Upper lobe of left lung (tissue), 6 donors: ENCODE measurements at places on chromosomes 6 and 20. TPM values are rescaled to one million over a fixed set of nuclear protein-coding genes. Genes with fewer than 3 reads are reported as not detected.

- DNase-seq = no peak
- H3K27ac ChIP-seq = no peak overlapping the region
- H3K36me3 ChIP-seq = no peaks in the 10 kb centered on the region
- H3K4me3 ChIP-seq = no peak overlapping the region
- no peaks in the 10 kb centered on the region for H3K4me1 ChIP-seq
- H3K27me3 ChIP-seq = no peaks in the 10 kb centered on the region
Observed at GRCh38 chr6:83827050-83827449, 26.1 kb upstream of the RIPPLY2 start.

DNA sequence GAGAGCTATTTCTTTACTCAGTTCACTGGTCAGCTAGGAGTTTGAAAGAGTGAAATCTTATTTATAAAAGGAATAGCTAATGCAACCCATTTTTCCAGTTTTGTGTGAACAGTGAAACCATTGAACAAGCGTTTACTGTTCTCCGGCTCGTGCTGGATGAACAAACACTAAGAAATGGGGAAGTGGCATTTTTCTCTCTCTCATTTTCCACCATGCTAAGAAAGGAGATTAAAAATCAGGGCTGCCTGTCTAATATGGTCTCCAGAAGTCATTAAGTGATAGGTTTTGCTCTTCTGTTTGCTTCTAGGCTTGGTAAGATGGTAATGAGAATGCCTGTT lies 774 bp upstream of the SFT2D1 start:
- peaks cover 36% of the 10 kb centered on the region for H3K4me1 ChIP-seq
- H3K36me3 ChIP-seq = no peaks in the 10 kb centered on the region
- DNase-seq = no peak
- H3K4me3 ChIP-seq = peak overlapping the region; percentile 97

DNA sequence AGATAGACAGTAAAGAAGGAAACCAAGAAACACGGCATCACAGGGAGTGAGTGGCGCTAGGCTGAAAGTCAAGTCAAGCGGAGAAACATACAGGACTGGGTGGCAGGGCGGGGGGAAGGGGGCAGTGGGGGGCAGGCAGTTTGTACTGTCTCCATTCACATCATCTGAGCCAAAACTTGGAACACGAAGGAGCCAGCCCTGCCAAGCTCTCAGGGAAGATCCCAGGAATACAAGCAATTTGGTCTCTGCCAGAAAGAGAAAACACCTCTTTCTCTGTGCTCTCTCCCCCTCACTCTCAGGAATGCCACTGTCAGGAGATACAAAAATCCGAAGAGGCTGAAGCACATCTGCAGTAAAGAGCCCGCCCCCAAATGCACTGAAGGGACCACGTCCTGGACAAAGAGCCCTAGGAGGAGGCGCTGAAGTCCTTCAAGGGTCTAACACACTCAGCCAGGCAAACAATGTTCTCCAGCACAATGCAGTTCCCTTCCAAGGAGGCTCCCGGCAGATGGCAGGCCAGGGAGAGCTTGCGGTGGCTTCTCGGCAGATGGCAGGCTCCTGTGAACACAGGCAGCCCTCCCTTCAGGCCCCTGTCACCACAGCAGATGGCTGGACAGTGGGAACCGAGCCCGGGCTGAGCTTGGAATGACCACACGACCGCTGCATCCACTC lies 90.0 kb downstream of the ATP9A start:
- no peaks in the 10 kb centered on the region for H3K27me3 ChIP-seq
- no peak overlapping the region for H3K4me3 ChIP-seq
- no peaks in the 10 kb centered on the region for H3K36me3 ChIP-seq
- H3K27ac ChIP-seq = no peak overlapping the region
- H3K4me1 ChIP-seq = no peaks in the 10 kb centered on the region

DNA sequence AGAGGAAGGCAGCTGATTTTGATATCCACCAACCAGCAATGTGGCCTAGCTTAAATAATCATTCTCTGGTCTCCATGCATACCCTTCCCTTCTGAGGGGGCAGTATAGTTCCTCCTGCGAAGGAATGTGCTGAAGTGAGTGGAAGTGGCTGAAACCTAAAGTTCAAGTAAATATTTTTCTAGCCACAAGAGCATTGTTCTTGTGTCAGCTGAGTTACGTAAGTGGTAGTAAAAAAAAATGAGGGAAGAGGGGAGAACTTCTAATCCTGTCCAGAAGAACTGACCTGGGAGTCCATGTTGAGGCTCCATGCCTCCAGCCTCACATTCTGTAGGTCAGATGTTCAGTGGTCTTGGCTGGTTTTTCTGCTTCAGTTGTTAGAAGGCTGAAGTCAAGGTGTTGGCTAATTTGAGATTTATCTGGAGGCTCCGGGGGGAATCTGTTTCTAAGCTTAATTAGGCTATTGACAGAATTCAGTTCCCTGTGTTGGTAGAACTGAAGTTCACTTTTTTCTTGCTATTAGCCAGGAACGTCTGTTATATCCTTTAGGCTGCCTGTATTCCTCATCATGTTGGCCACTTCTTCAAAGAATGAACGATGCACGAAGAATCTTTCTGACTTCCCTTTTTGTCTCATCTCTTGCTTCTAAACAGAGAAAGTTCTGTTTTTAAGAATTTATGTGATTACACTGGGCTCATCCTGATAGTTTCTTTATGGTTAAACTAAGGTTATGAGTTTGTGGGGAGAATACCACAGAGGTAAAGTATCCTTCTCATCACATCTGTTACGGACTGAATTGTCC lies 207.1 kb upstream of the PRSS16 start:
- H3K36me3 ChIP-seq = no peaks in the 10 kb centered on the region
- no peak overlapping the region for H3K4me3 ChIP-seq
- H3K27me3 ChIP-seq = no peaks in the 10 kb centered on the region
- no peak for DNase-seq
- no peaks in the 10 kb centered on the region for H3K4me1 ChIP-seq

DNA sequence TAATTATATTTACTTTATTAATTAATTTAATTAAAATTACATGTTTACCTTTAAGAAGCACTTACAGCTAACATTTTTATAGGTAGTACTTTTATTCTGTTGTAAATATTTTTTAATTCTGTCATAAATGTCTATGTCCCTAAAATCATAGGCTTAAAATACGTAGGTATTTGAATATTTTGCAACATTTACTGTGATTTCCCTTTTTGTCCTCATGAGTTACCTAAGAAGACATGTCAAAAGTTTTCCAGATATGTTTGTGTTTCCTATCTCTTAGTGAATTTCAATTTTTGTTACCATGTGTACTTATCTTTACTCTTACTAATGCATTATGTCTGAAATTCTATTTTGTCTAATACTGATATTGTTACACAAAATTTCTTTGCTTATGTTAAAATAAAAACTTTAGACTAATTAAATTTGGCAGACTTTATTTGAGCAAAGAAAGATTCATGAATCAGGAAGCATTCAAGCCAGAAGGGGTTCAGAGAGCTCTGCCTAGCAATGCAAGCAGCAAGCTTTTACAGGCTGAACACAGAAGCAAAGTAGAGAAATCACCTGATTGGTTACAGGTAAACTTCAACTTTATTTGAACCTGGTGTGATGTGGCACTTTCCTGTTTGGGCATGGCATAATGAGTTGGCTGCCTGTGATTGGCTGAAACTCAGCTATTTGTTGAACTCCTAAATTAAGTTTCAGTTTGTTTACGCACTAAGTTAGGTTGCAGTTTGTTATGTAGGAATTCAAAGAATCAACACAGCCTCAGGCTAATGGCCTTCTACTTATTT lies 123.2 kb upstream of the TMEM170B start:
- peaks cover 51% of the 10 kb centered on the region for H3K4me1 ChIP-seq
- no peak overlapping the region for H3K4me3 ChIP-seq
- H3K27me3 ChIP-seq = no peaks in the 10 kb centered on the region
- no peaks in the 10 kb centered on the region for H3K36me3 ChIP-seq
- H3K27ac ChIP-seq = no peak overlapping the region
- DNase-seq = peak; percentile 58

DNA sequence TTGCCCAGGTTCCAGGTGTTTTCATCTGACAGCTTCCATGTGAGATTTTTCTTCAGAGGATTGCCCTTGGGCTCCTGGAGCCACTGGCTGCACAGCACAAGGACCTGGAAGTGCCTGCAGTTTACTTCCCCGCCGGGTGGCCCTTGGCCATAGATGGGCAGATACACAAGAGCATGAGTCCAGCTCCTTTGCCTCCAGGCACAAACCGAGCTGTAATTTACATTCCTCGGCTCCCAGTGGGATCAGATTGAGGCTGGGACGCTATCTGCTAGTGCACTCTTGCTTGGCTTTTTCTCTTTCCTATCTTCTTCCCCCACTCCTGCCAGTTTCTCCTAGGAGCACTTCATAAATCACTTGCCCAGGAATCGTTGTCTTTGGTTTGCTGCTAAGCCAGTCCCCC lies 85.4 kb upstream of the RALY start:
- H3K27ac ChIP-seq = no peak overlapping the region
- H3K4me3 ChIP-seq = no peak overlapping the region
- peaks cover 5% of the 10 kb centered on the region for H3K4me1 ChIP-seq
- H3K36me3 ChIP-seq = no peaks in the 10 kb centered on the region
- H3K27me3 ChIP-seq = no peaks in the 10 kb centered on the region

- no peaks in the 10 kb centered on the region for H3K27me3 ChIP-seq
- no peak overlapping the region for H3K27ac ChIP-seq
- H3K36me3 ChIP-seq = no peaks in the 10 kb centered on the region
- peaks cover 9% of the 10 kb centered on the region for H3K4me1 ChIP-seq
- DNase-seq = no peak
- H3K4me3 ChIP-seq = no peak overlapping the region
Observed at GRCh38 chr6:16344756-16345155, 106.4 kb downstream of the GMPR start.

GRCh38 chr6:56842686-56843475 lies 112.0 kb upstream of the BEND6 start:
- peak overlapping the region; percentile 70 for H3K27ac ChIP-seq
- peaks cover 14% of the 10 kb centered on the region for H3K4me1 ChIP-seq
- peaks cover 12% of the 10 kb centered on the region for H3K27me3 ChIP-seq
- H3K36me3 ChIP-seq = no peaks in the 10 kb centered on the region
- DNase-seq = no peak
- H3K4me3 ChIP-seq = peak overlapping the region; percentile 55

GRCh38 chr6:6678811-6679210 lies 90.3 kb downstream of the LY86 start:
- DNase-seq = no peak
- no peaks in the 10 kb centered on the region for H3K27me3 ChIP-seq
- no peak overlapping the region for H3K4me3 ChIP-seq
- H3K36me3 ChIP-seq = no peaks in the 10 kb centered on the region

- H3K4me1 ChIP-seq = no peaks in the 10 kb centered on the region
- H3K27ac ChIP-seq = no peak overlapping the region
- H3K36me3 ChIP-seq = no peaks in the 10 kb centered on the region
- H3K27me3 ChIP-seq = no peaks in the 10 kb centered on the region
Observed at GRCh38 chr6:21309807-21310221, 283.7 kb upstream of the SOX4 start.

DNA sequence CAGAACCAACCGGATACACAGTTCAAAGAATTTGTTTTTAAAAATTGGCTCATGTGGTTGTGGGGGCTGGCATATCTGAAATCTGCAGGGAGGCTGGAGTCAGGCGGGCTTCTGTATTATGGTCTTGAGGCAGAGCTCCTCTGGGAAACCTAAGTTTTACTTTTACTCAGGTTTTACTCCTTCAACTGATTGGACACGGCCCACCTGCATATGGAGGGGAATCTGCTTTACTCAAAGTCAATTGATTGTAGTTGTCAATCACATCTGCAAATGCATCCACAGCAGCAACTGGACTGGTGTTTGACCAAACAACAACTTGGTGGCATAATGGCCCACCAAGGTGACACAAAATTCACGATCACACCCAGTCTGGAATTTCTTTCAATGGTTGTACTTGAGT lies 103.4 kb downstream of the ERMARD start:
- H3K36me3 ChIP-seq = no peaks in the 10 kb centered on the region
- no peak for DNase-seq
- H3K27ac ChIP-seq = no peak overlapping the region
- no peak overlapping the region for H3K4me3 ChIP-seq
- H3K27me3 ChIP-seq = no peaks in the 10 kb centered on the region
- H3K4me1 ChIP-seq = peaks cover 5% of the 10 kb centered on the region

PHF1 gene
- 66.2 TPM for total RNA-seq

FAM83C gene
- total RNA-seq = not detected

HTR1E gene
- not detected for total RNA-seq

NKAPL gene
- 1.3 TPM for total RNA-seq

CYP39A1 gene
- total RNA-seq = 4.1 TPM

DEFB129 gene
- total RNA-seq = not detected

NECAB3 gene
- 79.2 TPM for total RNA-seq

IMPG1 gene
- total RNA-seq = not detected

HELZ2 gene
- 66.9 TPM for total RNA-seq
